Heart right ventricle (tissue), 16 donors: ENCODE measurements at places on chromosomes 6 and 20.

DNA sequence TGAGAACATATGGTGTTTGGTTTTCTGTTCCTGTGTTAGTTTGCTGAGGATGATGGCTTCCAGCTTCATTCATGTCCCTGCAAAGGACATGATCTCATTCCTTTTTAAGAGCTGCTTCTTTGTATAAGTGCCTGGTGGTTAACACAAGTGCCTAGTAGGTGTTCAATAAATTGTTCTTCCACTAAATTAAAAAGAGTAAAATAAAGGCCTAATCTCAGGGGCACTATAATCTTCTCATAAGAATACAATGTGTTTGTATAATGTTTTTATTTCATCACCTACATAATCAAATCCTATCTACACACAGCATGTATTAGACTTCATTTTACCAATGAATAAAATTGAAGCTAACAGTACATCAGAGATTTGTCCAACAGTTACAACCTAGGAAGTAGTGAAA lies 252.7 kb downstream of the KHDC1L start:
- no peak for DNase-seq

DNA sequence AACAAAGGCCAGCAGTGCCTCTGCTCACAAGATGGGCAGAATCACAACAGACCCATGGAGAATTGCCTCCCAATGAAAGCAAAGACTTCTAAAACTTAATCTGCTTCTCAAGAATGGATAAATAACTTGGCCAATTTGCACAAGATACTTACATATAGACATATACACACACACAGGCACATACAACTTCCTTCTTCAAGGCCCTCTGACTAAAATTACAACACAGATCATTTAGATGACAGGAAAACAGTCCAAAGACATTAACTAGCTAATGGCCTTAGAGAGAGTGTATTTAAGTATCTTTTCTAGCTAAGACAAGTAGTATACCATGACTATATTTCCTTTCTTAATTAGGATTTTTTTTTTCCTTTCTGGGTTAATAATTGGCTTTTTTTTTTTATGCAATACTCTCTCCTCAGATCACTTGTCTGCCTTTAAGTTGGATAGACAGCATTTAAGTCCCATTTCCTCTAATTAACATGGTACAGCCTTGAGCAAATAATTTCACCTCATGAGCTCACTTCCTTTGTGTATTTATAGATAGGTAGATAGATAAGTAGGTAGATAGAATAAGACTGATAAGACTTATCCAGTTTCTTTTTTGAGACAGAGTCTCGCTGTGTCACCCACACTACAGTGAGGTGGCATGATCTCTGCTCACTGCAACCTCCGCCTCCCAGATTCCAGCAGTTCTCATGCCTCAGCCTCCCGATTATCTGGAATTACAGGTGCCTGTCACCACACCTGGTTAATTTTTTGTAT lies 70.0 kb downstream of the NRSN1 start:
- DNase-seq: no peak

GRCh38 chr6:106084989-106085691 lies 996 bp upstream of the PRDM1 start:
- no peak for DNase-seq

GRCh38 chr6:33297956-33298772 lies 578 bp downstream of the RGL2 start:
- DNase-seq: peak; percentile 84

- DNase-seq: no peak
Observed at GRCh38 chr20:50315586-50316551, 125.2 kb downstream of the CEBPB start.

- no peak for DNase-seq
Observed at GRCh38 chr6:120005292-120005976, 655.9 kb upstream of the MAN1A1 start.
